Esophagus squamous epithelium (tissue), 5 donors: ENCODE measurements at places on chromosomes 1 and 21.
A peak's percentile ranks its signal among the peaks of the same experiment; 100 is the strongest.

DNA sequence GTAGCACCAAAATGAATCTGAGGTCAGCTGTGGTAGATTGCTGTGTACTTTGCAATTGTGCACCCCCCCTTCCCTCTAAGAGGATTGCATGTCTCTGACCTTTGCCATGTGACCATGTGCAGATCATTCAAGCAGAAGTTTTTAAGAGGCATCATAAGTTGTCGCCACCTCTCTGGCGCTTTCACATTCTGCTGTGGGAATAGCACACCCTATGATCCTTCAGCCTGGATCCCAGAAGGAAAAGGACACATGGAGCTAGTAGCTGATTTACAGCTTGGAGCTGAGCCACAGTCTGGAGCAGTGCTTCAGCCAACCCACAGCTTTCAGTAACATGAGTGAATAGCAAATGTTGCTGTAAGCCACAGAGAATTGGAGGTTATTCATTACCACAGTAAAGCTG lies 158.5 kb downstream of the TSEN15 start:
- DNase-seq: no peak

DNA sequence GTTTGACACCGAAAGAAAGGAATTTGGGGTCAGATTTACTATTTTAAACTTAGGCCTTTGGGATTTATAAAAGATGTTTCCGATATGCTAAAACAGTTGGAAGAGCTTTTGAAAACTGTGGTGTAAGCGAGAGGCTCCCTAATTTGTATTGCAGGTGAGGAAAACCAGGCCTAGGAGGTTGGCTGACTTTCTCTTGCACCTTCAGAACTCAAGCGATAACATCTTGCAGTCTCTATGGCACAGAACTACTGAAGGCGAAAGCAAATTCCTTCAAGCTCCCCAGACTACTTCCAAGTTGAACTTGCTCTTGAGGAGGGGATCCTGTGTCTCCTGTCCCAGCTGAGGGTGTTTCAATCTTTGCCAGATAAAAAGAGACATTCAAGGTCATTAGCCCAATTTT lies 685.7 kb downstream of the ADGRL2 start:
- DNase-seq: no peak

GRCh38 chr1:45543581-45544417 lies 6.8 kb upstream of the AKR1A1 start:
- DNase-seq: peak; percentile 32

DNA sequence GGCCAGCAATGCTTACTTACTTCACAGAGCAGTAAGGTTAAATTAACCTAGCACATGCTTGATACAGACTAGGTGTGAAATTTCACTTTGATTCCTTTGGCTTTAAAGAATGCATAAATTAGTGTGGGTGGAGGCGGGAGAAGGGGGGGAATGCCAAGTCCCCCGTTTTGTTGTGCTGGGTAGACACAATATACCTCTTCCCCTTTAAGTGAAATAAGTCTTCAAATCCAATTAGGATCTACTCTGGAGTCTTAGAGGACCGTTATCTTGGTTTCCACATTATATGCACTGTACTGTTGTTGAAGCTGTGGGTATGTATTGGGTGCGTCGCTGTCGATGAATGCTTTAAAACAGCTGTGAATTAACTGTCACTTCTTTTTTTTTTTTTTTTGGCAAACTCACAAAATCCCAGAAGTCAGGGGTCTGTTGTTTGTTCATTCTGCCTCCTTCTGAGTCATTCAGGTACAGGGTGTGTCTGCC lies 1.6 kb upstream of the S1PR1 start:
- no peak for DNase-seq

- DNase-seq: no peak
Observed at GRCh38 chr1:218813237-218813636, 360.4 kb upstream of the LYPLAL1 start.

DNA sequence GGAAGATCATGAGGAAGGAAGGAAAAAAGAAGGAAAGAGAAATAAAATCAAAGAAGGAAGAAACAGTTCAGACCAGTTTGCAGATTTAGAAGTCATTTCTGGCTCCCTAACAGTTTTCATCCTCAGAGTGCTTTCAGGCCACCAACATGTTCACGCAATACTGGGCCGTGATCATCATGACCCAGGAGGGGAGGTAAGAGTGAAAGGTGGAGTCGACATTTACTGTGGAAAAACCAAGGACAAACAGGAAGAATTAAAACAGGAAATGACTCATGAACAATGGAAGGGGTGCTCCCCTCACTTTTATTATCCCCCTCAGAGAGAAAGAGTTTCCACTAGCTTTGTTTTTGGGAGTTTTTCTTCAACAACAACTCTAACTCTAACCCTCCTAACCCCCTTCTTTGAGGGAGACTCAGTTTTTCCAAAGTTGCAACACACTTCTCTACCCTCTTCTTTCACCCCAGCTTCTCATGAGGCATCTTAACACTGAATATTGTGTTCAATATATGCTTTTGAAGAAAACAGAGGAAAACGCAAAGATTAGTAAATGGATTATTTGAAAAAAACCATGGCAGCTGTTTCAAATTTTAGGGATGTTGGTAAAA lies 60.4 kb downstream of the VANGL2 start:
- no peak for DNase-seq

- no peak for DNase-seq
Observed at GRCh38 chr21:33067457-33067856, 2.5 kb upstream of the OLIG1 start.

- DNase-seq: no peak
Observed at GRCh38 chr1:50368179-50369007, 54.9 kb downstream of the DMRTA2 start.

GRCh38 chr1:51351907-51352306 lies 21.5 kb upstream of the TTC39A start:
- no peak for DNase-seq

GRCh38 chr1:98920441-98921110 lies 84.1 kb downstream of the PLPPR5 start:
- no peak for DNase-seq

DNA sequence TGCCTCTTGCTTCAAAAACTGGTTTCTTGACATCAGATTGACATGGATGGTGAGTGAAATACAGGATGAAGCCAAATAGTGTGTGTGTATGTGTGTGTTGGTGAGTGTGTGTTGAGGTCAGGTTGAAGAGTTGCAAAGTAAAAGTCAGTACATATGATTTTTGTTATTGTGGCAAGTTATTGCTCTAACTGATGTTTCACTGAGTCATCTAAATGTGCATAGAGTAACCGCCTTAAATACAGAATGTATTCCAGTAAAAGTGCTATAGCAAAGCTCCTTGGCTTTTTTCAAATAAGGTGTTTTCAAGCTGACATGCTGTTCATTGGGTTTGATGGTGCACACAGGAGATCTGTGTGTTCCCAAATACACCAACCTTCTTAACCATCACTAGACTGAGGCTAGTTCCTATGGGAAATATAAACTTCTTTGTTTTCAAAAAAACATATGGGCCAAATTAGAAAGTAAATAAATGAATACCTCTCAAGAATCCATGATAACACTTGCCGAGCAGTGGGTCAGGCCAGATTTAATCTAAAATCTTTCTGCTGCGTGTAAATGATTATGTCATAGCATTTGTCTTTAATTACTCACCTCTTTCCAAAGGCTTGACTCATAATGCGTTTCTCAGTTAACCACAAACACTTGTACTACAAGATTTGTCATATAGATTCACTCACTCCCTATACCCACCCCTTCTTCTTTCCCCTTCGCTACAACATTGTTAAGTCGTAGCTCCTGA lies 151.1 kb downstream of the LYPLAL1 start:
- DNase-seq: no peak

GRCh38 chr1:43098200-43098599 lies 73.9 kb downstream of the EBNA1BP2 start:
- no peak for DNase-seq

DNA sequence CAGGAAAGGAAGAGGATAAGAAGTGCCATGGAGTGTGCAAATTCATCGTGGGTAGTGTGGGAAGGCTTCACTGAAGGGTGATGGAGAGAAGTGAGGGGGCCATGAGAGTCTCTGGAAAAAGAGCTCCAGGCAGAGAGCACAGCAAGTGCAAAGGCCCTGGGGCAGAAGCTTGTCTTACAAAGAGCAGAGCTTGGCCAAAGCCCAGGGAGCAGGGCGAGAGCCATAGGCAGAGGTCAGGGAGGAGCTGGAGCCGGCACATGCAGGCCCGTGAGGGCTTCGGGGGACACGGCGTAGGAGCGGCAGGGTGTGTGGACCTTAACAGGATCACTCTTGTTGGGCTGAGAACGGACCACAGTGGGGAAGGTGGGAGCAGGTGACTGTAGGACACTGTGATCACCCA lies 83.7 kb upstream of the EDN2 start:
- no peak for DNase-seq

DNA sequence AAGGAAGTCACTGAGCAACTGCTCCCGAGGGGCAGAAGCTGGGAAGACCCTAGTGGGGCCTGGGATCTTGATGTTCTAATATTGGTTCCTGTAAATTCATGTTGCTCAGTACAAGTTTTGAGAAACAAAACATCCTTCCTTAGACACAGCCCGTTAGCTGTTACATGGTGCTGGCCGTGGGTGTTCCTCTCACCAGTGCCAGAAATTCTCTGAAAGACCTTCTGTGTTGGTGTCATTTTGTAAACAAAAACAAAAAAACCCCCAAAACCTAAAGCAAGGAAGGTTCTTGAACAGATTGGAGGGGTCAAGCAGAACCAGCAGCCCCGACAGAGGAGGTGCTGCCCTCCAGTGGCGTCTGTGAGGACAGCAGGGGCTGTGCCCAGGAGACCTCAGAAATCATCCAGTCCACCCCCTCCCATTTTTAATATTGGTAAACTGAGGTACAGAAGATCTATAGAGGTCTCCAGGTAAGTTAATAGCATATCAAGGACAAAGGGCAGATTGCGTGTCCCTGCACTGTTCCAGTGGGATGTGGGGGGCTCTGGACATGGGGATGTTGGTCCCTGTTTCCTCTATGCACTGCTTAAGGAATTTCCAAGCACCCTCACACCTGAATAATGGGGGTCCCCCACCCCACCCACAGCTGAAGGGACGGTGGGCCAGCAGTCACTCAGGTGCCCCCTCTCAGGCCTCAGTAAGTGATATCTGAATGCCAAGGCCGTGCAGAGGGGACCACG lies 38.2 kb downstream of the SLC2A7 start:
- DNase-seq: no peak

- no peak for DNase-seq
Observed at GRCh38 chr1:166875302-166875733, 746 bp downstream of the TADA1 start.

DNA sequence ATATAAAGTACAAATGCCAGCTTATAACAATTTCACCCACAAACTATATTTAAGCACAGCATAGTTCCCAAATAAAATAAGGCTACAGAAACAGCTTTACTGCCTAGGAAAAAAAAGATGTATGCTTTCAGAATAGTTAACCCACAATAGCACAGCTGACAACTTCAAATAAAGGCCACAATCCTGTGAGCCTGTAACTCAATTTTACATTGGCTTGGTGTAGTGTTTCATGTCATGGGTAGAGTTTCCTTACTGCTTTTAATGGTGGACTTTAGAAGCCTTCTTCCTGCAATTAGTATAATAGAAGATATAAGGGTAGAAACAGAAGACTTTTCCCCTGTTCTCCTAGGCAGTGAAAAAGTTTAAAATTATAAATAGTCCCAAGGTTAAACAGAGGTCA lies 44.3 kb upstream of the ZC3H11B start:
- no peak for DNase-seq

DNA sequence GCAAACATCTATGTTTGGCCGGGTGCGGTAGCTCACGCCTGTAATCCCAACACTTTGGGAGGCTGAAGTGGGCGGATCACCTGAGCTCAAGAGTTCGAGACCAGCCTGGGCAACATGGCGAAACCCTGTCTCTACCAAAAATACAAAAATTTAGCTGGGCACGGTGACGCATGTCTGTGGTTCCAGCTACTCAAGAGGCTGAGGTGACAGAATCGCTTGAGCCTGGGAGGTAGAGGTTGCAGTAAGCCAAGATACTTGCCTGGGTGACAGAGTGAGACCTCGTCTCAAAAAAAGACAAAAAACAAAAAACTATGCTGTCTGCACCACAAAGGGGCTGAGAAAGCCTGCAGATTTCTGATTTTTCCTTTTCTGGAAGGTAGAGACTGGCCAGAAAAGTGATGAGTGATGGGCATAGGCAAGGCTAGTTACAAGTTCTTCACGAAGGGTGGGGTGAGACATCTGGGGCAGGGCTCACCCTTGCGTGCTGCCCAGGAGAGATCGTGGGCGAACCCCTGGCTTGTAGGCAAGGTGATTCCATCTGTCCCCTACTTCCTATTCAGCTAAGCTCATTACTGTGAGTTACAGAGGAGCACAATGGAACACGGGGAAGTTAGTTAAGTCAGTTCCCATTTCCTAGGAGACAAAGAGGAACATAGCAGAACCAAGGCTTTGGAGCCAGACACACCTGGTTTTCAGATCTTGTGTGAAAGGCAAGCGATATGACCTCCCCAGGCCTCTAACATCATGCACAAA lies 3.2 kb downstream of the SLC2A1 start:
- DNase-seq: no peak

- DNase-seq: no peak
Observed at GRCh38 chr21:42495765-42496119, 282 bp downstream of the RSPH1 start.

DNA sequence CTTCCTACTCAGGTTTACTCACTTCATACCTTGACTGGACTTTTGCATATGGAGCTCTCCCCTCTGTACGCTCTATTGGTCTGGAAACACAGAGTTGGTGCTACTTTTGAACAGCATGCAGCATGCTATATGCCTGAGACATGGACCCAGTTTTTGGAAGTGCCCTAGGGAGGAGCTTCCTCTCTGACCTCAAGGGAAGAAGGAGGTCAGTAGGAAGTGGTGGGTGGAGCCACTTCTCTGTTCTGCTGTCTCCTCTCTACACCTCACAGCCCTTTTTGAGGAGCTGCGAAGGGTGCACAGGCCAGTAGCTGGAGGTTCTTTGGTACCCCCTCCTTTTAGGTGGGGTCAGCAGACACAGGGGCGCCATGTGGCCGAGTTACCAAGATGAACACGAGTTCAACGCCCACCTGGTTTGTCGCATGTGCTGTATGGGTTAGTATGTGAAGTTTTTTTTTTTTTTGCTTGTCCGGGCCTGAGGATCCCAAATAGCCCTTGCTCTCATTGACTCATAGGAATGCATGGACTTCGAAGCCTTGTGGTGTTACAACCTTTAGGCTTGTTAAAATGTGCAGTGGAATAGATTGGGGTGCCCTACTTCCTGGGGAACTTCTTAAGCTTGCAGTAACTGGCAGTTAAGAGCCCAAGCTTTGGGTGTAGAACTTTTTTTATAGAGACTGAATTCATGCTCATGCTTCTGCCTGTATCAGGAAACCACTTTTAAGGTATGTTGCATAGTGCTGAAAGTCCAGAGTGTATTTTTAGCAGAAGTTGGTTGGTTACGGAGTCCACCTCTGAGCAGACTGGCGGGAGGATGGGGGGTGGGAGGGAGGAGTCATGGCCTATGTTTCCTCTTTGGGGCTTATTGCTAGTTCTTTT lies 10.7 kb downstream of the MACF1 start:
- DNase-seq: no peak
